Lung (tissue), 17 donors: ENCODE measurements at places on chromosomes 5 and 9. TPM values are rescaled to one million over a fixed set of nuclear protein-coding genes. Genes with fewer than 3 reads are reported as not detected.

PRDM9 gene
- not detected for total RNA-seq

KCNN2 gene
- 4.9 TPM for total RNA-seq

FAM153A gene
- total RNA-seq = not detected

TEX48 gene
- total RNA-seq = not detected

RNF208 gene
- 7.5 TPM for total RNA-seq

CER1 gene
- total RNA-seq = not detected

SPINK6 gene
- total RNA-seq = not detected

MARCOL gene
- total RNA-seq = not detected

NMRK1 gene
- total RNA-seq = 35.3 TPM
